ENCODE measurements at places on chromosomes 7 and 10.

DNA sequence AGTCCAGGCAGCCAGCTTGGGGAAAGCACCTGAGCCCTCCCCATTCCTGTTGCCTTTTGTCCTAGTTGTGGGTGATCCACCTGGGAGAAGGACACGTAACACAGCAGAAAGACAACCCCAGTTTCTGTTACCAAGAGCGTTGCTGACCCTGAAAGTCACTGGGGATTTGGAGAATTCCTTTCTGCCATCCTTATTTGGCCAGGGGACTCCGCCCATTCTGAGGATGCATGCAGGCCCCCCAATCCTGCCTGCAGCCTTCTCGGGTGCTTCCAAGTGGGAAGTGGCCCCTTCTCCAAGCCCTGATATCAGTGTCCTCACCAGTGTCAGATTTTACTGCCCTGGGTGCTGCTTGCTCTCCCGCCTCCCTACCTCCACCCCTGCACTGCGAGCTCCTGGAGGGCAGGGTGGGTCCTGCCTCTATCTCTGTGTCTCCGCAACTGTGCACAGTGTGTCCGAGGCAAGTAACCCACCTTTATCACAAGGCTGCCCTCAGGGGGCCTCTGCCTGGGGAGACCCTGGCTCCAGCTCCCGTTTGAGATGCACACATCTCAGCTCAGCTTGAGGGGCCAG is 9.2 kb upstream of the ADCY1 start:
- no peaks in the 10 kb centered on the region for H3K36me3 ChIP-seq
- peaks cover 30% of the 10 kb centered on the region for H3K27me3 ChIP-seq
- DNase-seq: no peak
- H3K27ac ChIP-seq: no peak overlapping the region
- no peak overlapping the region for H3K4me3 ChIP-seq

DNA sequence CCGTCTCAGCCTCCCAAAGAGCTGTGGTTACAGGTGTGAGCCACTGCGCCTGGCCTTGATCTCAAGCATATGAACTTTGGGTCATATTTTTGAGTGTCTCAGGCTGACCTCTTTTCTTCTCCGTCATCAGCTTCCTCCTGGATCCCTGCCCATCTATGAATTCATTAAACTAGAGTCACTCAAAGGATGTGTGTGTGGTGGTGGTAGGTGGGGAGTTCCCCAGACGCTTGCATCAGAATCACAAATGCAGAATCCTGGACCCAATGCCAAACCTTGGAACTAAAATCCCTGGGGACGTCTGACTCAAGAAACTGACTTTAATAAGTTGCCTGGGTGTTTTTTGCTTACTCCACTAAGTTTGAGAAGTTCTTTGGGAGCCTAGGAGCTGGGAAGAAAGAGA is 6.7 kb upstream of the CREB5 start:
- H3K27me3 ChIP-seq: peaks cover 12% of the 10 kb centered on the region
- DNase-seq: no peak
- no peak overlapping the region for H3K4me3 ChIP-seq
- H3K4me1 ChIP-seq: peaks cover 27% of the 10 kb centered on the region
- H3K27ac ChIP-seq: no peak overlapping the region
- no peaks in the 10 kb centered on the region for H3K36me3 ChIP-seq

DNA sequence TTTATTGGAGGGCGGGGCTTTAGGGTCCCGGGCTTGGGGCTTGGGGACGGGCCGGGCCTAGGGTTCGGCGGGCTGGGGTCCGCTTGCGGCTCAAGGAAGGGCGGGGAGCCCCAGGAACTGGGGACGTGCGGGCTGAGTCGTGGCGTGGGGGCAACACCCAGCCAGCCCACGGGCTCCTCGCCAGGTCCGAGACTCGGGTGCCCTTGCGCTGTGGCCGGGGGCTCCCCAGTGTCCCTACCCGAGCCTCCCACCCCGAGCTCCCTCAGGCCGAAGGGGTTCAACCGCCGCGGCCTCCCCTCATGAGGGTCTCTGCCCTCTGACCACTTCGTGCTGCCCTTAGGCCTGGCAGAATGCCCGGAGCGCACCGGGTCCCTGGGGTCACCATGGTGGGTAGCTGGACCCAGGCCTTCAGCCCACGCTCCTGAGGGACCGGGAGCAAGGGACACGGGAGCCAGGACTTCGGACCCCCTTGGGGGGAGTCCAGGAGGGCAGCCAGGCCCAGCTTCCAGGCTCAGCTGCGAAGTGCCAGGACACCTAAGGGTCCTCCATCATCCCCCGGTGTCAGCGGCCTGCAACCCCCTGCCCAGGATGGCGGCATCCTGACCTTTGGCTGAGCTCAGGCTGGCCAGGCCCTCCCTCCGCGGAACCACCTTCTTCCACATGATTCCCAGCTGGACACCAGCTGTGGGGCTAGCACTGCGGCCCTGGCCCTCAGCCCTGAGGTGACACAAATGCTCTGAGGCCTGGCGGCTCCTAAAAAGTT is 524 bp upstream of the FUOM start:
- no peak overlapping the region for H3K27ac ChIP-seq
- H3K27me3 ChIP-seq: no peaks in the 10 kb centered on the region
- H3K4me3 ChIP-seq: no peak overlapping the region
- H3K4me1 ChIP-seq: no peaks in the 10 kb centered on the region
- DNase-seq: no peak
- peaks cover 17% of the 10 kb centered on the region for H3K36me3 ChIP-seq

DNA sequence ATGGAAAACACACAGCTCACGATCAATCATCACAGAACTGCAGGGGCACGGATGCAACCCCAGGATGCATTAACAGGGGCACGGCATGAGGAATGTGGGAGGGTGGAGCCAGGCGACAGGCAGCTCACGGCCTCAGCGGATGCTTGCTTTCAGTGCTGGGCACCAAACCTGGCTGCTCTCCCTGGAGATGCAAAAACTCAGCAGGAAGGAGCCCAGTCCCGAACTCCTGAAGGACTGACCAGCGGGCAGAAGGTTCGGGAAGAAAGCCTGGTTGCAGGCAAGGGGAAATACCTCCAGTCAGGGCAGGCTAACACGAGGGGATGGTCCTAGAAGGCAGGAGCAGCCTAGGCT is 66.8 kb downstream of the CHST15 start:
- H3K4me3 ChIP-seq: no peak overlapping the region
- peaks cover 21% of the 10 kb centered on the region for H3K4me1 ChIP-seq
- no peaks in the 10 kb centered on the region for H3K36me3 ChIP-seq
- no peak for DNase-seq
- H3K27ac ChIP-seq: no peak overlapping the region
- H3K27me3 ChIP-seq: no peaks in the 10 kb centered on the region

DNA sequence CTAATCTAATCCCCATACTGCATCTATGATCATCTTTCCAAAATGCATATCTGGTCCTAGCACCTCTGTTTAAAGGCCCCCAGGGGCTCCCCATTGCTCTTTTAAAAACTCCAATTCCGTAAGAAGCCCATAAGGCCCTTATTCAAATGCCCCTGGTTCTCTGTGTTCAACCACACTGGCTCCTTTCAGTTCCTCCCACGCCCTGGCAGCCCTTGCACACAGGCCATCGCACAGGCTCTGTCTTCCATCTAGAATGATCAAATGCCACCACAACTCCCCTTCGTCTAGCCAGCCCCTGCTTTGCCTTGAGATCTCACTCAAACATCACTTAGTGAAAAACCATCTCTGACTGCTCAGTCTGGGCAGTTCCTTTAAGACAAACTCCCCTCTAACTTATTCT is 112.9 kb upstream of the LYZL2 start:
- no peak overlapping the region for H3K27ac ChIP-seq
- no peak for DNase-seq
- H3K4me1 ChIP-seq: no peaks in the 10 kb centered on the region
- H3K27me3 ChIP-seq: no peaks in the 10 kb centered on the region
- H3K36me3 ChIP-seq: no peaks in the 10 kb centered on the region

DNA sequence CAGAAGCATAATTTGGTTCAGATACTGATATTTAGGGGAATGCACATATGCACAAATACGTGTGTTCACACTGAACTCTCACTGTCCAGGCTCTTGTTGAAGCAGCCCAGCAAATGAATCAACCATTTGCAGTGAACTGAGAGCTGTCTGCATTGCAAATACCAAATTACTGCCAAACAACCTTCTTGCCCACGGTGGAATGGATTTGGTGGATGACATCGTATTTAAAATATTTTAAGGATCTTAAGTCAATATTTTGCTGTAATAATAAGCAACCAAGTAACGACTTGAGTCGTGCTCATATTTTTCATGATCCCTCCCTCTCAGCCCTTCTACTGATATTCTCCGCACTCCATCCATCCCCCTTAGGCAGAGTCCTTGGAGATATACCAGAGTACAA is 107.9 kb upstream of the FEZF1 start:
- H3K36me3 ChIP-seq: no peaks in the 10 kb centered on the region
- DNase-seq: no peak
- H3K4me1 ChIP-seq: no peaks in the 10 kb centered on the region

- DNase-seq: no peak
- no peak overlapping the region for H3K4me3 ChIP-seq
- no peaks in the 10 kb centered on the region for H3K4me1 ChIP-seq
- no peaks in the 10 kb centered on the region for H3K27me3 ChIP-seq
These were observed 47.4 kb downstream of the DENND11 start for GRCh38 chr7:141654551-141654950.

DNA sequence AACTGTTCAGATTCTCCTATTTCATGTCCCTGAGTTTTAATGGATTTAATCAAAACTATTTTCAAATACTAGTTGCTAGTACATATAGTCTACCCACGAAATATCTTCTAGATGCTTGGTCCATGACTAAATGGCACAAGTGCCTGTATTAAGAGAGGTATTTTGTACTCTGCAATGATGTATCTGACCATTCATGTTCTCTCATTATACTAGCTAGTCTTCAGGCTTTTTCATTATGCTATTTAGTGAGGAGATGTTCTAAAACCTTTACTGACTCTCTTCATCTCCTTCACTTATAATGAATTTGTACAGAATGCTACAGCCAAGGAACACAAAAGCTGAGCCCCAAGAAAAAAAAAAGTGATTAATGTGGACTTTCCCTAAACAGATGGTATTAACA is 222.5 kb downstream of the AHR start:
- no peak overlapping the region for H3K4me3 ChIP-seq
- no peaks in the 10 kb centered on the region for H3K36me3 ChIP-seq
- peaks cover 30% of the 10 kb centered on the region for H3K4me1 ChIP-seq
- DNase-seq: no peak
- H3K27ac ChIP-seq: peak overlapping the region; percentile 36

DNA sequence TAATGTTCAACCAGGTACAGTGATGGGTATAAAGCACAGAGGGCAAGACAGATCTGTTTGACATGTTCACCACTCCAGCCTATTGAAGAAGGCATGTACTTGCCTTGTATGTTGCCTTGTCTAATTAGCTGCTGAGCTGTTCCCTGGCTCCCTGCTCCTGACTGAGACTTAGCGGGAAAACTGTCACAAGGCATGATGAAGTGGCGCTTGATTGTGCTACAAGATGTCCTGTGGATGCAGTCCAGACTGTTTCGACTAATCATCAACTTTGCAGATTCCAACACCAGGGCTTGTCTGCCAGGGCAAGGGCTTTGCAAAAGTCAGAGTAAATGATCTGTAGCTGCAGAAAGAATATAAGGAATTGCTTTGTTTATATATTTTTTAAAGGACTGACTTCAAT is 136.2 kb upstream of the NRBF2 start:
- H3K27ac ChIP-seq: no peak overlapping the region
- H3K36me3 ChIP-seq: no peaks in the 10 kb centered on the region
- DNase-seq: no peak
- no peak overlapping the region for H3K4me3 ChIP-seq
- peaks cover 10% of the 10 kb centered on the region for H3K4me1 ChIP-seq

DNA sequence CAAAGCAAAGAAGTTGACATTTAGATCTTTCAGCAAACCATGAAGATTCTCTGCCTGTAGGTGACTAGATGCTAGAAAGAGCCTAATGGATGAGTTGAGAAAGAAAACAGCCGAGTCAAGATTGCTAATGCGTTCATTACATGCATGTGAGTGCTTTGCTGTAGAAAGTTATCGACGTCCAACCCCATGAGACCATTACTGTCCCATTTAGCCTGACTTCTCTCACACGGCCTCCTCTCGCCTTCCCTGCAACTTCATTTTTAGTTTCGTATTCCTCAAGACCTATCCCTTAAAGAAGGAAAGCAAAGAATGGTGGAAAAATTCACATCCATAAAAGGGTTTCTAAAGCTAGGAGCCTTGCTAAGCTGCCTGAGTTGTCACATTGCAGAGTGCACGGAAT is 113.7 kb upstream of the DPP6 start:
- H3K4me3 ChIP-seq: no peak overlapping the region
- DNase-seq: no peak
- no peaks in the 10 kb centered on the region for H3K27me3 ChIP-seq
- H3K36me3 ChIP-seq: no peaks in the 10 kb centered on the region
- H3K4me1 ChIP-seq: no peaks in the 10 kb centered on the region

DNA sequence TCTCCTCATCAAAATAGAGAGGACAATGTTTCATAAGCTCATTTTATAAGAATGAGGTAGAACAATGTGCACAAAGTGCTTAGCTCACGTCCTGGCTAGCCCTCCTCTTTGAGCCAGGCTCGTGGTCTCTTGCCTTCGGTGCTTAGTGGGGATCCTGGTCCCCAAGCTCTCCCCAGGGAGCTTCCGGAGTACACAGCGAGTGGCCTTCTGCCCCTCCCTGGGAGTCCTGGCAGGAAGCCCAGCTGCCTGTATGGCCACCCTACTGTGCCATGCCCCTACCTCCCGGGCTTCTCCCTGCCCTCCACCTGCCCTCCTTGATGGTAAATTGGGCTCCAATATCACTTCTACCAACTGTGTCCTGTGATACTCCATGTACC is 868 bp downstream of the MYO1G start:
- H3K4me1 ChIP-seq: peaks cover 15% of the 10 kb centered on the region
- no peak for DNase-seq
- no peaks in the 10 kb centered on the region for H3K27me3 ChIP-seq
- no peak overlapping the region for H3K4me3 ChIP-seq
- H3K27ac ChIP-seq: peak overlapping the region; percentile 9

DNA sequence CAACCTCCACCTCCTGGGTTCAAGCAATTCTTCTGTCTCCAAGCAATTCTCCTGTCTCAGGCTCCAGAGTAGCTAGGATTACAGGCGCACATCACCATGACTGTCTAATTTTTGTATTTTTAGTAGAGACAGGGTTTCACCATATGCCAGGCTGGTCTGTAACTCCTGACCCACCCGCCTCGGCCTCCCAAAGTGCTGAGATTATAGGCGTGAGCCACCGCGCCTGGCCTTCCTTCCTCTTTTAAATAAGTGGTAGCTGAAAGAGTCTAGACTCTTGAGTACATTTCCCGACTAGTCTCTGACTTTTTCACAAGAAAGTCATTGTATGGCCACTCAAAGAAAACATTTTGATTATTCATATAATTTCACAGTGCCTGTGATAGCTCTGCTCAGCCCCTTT is 636.2 kb upstream of the ANKRD30A start:
- H3K36me3 ChIP-seq: no peaks in the 10 kb centered on the region
- H3K27ac ChIP-seq: no peak overlapping the region
- no peak overlapping the region for H3K4me3 ChIP-seq
- H3K27me3 ChIP-seq: no peaks in the 10 kb centered on the region

DNA sequence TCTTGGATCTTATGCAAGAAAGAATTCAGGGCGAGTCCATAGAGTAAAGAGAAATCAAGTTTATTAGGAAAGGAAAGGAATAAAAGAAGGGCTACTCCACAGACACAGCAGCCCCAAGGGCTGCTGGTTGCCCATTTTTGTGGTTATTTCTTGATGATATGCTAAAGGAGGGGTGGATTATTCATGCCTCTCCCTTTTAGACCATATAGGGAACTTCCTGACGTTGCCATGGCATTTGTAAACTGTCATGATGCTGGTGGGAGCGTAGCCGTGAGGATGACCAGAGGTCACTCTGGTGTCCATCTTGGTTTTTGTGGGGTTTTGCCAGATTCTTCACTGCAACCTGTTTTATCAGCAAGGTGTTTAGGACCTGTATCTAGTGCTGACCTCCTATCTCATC is 115.4 kb upstream of the CARD11 start:
- no peaks in the 10 kb centered on the region for H3K36me3 ChIP-seq
- no peaks in the 10 kb centered on the region for H3K27me3 ChIP-seq
- no peak overlapping the region for H3K4me3 ChIP-seq
- no peaks in the 10 kb centered on the region for H3K4me1 ChIP-seq
- H3K27ac ChIP-seq: no peak overlapping the region
